Activated CD4-positive, alpha-beta T cell treated with anti-CD3 and anti-CD28 coated beads, Interleukin-10, Interleukin-2, amounts not matched to agents 100 ng/mL and 50 ng/mL, durations not matched to agents 16 hours and 8 hours (primary cell): ENCODE measurements at places on chromosomes 5 and 9.
A peak's percentile ranks its signal among the peaks of the same experiment; 100 is the strongest.

- DNase-seq = no peak
Observed at GRCh38 chr9:97475059-97475458, 26.4 kb upstream of the TMOD1 start.

GRCh38 chr5:157214861-157215513, 34.3 kb downstream of the ITK start:
- peak; percentile 79 for DNase-seq

- DNase-seq = no peak
Observed at GRCh38 chr5:115484368-115484767, 60.2 kb downstream of the FEM1C start.

DNA sequence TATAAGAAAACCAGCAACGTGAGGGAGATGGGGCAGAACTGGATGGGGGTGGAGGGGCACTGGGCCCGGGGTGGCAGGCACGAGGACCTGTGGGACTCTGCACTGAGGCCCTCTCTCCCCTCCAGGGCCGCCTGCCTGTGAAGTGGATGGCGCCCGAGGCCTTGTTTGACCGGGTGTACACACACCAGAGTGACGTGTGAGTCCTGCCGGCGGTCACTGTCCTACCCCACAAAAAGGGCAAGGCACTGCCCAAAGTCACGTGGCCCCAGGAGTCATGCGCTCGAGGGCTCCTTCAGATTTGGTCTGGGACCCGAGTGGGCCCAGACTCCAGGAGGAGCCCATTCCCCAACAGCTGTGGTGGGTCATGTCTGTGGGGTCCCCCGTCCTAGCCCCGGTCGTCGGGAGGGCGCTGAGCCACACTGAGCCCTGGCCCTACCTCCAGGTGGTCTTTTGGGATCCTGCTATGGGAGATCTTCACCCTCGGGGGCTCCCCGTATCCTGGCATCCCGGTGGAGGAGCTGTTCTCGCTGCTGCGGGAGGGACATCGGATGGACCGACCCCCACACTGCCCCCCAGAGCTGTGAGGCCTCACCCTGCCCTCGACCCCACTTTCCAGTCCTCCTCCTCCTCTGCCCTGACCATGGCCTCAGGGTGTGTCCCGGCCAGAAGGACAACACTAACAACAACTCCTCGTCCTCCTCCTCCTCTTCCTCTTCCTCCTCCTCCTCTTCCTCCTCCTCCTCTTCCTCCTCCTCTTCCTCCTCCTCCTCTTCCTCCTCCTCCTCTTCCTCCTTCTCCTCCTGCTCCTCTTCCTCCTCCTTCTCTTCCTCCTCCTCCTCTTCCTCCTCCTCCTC, 9.7 kb downstream of the FGFR4 start:
- no peak for DNase-seq

DNA sequence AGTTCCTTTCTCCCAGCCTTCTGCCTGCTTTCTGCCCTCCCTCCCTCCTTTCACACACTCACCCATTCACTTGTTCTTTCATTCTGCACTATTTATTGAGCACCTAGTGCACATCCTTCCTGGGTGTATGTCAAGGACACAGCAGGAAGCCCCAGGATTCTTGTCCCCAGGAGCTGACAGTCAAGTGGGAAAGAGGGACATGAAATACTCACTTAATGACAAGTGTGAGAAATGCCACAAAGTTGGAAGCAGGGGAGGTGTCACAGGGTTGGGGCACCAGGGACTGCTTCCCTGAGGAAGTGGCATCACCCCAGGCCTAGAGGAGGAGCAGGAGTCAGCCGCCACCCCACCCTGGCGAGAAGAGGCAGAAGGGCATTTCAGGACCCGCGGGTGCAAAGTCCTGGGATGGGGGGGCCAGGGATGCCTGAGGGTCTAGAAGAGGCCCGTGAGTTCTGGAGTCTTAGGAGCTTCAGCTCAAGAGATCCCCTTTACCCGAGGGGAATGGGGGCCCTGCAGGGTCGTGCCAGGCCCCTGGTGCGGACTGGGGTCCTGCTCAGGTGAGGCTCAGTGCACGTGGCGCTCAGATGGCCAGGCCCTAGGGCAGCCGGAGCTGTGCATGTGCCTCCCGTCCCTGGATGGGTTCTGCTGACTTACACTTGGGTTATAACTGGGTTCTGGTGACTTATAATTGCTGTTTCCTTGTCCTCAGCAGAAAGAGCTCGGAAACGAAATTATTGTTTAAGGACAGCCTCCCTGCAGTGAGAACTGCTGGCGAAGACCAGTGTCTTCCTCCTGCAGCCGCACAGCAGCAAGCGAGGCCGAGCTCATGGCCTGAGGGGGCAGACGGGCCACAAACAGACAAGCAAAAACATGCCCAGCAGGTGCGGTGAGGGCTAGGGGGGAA, 16.9 kb upstream of the LAMC3 start:
- DNase-seq = no peak

DNA sequence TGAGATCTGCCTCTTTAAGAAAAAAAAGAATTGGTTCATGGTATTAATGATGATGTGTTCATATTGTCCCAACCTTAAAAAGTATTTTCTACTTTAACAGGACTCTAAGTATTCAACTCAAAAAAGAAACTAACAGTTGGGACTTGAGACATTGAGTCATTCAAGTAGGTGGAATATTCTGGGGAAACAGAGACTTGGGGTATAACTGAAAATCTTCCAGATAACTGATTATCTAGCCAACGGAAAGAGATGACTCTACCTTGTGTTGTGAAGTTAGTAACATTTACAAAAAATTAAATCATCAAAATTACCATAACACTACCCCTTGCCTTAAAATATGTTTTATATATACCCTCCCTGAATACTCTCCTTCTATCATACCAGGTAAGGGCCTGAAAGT, 19.1 kb downstream of the OXCT1 start:
- peak; percentile 49 for DNase-seq

DNA sequence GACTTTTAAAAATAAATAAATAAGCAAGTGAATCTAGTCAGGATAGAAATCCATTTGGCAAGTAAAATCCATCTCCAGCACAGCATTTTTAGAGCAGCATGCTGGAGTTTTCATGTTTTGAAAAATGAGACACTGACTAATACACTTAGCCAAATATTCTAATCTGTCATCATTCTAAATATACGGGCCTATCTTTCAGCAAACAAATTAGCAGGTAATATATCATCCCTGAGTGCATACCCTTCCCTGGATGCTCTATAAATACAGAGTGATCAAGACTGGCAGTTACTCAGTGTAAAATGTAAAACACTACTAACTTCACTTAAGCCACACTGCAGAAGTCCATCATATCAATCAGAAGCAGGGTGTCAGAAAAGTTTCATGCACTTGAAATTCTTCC, 58.4 kb downstream of the MLLT3 start:
- no peak for DNase-seq

DNA sequence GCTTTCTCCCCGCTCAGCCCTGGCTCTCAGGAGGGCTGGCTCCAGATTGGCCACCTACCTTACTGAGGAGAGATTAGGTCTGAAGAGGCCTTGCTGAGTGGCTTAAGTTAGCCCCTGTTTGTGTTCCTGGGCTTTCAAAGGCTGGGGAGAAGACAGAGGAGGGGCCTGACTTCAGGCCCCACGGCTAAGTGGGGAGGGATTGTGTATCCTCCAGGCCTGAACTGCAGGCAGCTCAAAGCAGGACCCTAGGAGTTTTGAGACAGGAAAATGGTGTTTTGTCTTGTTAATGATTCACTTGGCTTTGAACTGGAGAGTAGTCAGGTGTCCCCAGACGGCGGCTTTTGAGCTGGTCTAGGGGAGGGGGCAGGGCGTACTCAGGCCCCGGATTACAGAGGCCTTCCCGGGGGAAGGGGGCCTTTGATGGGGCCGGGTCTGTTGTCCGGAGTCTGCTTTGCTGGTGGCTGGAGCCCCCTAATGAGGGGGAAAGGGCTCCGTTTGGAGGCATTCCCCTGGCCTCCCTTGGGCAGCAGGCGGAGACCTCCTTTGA, 162.0 kb upstream of the SMIM23 start:
- DNase-seq = no peak

- no peak for DNase-seq
Observed at GRCh38 chr9:105070176-105070575, 142.2 kb upstream of the ABCA1 start.

DNA sequence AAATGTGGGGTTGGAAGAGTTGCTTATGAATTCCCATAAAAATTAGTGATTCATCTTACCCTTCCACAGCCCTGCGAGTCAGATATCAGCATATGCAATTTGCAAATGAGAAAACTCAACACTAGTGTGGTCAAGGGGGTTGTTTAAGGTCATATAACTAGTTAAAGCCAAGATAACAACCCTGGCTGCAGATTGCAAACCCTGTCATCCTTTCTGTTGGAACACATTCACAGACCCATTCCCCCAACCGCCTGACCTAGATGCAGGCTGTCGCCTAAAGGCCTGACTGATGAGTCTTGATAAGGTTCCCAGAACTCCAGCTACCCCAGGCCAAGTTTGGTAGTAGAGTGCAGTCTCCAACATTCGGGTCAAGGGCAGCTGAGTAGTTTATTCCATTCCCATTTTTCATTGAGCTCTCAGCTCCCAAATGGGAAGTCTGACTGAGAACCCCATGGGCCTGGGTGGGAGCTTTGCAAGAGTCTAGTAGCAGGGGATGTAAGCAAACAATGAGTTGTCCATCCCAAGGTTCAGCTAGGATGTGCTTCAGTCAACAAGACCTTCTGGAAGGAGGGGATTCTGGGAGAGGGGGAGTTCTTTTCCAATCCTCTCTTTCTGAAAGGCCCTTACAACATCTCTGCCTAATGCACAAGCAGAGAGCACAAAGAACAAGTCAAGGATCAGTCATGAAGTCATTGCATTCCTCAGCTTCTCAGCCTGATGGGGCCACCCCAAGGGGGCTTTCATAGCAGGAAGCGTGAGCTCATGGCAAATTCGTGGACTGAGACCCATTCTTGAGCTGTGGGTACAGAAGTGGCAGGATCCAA, 40.3 kb downstream of the ADAM19 start:
- DNase-seq = no peak

DNA sequence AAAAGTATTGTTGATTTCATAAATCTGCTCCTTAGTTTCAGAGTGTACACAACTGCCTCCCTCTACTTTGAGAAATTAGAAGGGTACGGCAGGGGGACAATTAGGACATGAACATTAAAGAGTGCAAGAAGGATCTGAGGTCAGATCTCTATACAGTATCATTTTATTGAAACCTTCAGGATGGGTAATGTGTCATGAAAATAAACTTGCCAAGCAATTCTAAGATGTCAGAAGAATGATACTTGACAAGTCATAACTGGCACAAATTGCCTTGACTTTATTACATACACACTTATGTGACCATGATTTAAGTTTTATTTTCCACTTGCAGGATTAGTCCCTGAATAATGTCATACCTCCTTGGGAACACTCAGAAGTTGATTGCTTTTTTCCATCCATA, 92.8 kb downstream of the PLPP1 start:
- DNase-seq = no peak

- no peak for DNase-seq
Observed at GRCh38 chr9:89071591-89071990, 80.3 kb downstream of the S1PR3 start.

DNA sequence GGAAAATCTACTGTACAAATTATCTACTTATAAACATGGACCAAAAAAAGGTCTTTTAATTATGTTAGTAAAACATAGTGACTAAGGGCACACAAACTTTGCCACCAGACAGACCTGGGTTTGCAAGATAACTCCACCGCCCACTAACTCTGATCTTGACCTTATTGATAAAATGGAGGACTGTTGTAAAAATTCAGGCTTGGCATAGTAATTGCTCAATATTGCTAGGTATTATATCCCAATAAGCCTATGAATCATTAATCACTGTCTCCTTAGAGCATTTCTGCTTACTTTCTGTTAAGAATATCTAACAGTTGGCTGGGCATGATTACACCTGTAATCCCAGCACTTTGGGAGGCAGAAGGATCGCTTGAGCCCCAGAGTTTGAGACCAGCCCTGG, 3.8 kb downstream of the C9orf40 start:
- no peak for DNase-seq

DNA sequence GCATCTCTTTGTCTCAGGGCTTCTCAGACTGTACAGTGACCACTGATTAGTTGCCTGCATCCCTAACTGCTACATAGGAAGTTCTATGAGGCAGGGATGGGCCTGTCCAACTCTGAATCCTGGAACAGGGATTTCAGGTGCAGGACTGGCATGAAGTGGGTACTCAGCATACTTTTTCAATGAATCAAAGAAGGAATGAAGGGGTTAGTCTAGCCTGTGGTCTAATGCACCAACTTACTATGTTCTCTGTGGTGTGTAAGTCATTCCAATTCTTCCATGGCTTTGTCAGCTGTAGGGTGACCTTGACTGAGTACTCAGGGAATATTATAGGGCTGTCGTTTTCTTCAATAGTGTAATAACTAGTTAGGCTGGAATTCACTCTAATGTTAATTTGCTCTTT, 8.3 kb downstream of the COL15A1 start:
- no peak for DNase-seq

- DNase-seq = no peak
Observed at GRCh38 chr5:179368806-179369529, 23.7 kb upstream of the ADAMTS2 start.

GRCh38 chr5:174612686-174613085, 111.7 kb upstream of the MSX2 start:
- DNase-seq = no peak

GRCh38 chr5:109748546-109748945, 58.8 kb downstream of the MAN2A1 start:
- DNase-seq = no peak

DNA sequence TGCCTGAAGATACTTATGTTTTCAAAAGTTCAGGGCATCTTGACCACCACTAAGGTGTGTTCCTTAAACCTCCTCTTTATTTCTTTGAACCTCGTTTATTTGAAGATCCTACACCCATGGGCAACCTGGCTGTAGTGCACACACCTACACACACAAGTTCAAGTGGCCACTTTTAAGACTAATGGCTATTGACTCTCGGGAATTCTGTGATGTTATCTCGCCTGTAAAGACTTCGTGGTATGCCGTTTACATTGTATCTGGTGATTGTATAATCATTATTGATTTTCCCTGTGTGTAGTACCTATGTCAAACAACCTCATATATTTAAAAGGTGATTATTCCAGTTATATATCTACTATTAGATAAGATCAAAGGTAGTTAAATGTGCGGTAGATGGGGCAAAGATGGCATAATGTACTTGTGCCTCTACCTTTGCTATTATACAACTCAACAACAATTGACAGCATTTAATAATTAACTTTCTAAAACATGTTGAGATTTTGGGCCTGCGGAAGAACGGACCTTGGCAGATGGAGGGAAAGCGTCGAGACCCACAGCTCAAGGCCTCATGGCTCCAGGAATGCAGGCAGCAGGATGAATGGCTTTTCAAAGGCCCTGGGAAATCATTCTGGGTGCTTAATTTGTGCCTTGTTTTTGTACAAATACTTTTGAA, 51.4 kb upstream of the IRX2 start:
- no peak for DNase-seq

DNA sequence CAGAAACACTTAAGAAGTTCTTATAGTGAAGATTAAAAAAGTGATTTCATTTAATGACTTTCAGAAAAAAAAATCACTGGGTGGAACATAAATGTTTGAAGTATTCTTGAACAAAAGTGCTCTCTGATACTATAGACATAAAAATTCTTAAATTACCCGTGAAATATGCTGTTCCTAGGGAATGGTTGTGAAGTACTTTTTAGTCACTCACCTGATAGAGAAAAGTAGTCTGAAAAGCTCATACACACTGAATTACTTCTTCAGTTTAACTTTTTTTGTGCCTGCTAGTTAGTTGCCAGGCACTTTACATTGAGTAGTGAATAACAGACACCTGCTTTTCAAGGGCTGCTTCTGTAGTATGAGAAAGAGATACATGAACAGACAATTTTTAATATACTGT, 78.0 kb downstream of the SH3GL2 start:
- no peak for DNase-seq
